Central memory CD8-positive, alpha-beta T cell (primary cell): ENCODE measurements at places on chromosomes 1 and 21.

GRCh38 chr1:206471415-206471801 is 1.1 kb downstream of the IKBKE start:
- no peak for DNase-seq

- no peak for DNase-seq
These were observed 65.7 kb downstream of the ST6GALNAC3 start for GRCh38 chr1:76140227-76140626.

- DNase-seq = no peak
These were observed 41.6 kb downstream of the PDE9A start for GRCh38 chr21:42694751-42695696.

GRCh38 chr1:65009176-65009575 is 42.8 kb upstream of the JAK1 start:
- DNase-seq = no peak

- DNase-seq = no peak
These were observed 43.2 kb downstream of the C1orf198 start for GRCh38 chr1:230824919-230825721.

- no peak for DNase-seq
These were observed 28.1 kb downstream of the PLXNA2 start for GRCh38 chr1:208216062-208216461.

GRCh38 chr1:153968408-153968807 is 706 bp downstream of the CREB3L4 start:
- DNase-seq = no peak

DNA sequence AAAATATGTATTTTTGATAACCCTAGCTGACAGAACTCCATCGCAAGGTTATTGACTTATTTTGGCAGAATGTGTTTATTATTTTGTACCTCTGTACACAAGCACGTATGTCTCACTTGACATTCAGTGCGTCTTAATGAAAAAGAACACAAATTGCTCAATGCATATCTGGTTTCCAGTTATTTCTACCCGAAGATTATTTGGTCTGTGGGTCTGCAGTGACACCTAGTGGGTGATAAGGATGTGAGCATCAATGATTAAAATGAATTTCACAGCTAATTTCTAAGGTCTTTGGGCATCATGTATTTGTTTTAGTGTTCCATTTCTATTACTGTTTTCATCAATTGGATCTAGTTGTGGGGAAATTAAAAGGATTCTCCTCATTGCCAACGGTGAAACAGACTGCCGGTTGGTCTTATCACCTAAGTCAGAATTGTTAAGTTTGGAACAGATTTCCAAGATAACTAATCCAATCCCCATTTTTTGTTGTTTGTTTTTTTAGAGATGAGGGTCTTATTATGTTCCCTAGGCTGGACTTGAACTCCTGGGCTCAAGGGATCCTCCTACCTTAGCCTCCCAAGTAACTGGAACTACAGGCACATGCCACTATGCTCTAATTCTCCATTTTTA is 13.9 kb downstream of the DDX20 start:
- DNase-seq = no peak

- no peak for DNase-seq
These were observed 221.4 kb upstream of the PKN2 start for GRCh38 chr1:88462488-88463261.

DNA sequence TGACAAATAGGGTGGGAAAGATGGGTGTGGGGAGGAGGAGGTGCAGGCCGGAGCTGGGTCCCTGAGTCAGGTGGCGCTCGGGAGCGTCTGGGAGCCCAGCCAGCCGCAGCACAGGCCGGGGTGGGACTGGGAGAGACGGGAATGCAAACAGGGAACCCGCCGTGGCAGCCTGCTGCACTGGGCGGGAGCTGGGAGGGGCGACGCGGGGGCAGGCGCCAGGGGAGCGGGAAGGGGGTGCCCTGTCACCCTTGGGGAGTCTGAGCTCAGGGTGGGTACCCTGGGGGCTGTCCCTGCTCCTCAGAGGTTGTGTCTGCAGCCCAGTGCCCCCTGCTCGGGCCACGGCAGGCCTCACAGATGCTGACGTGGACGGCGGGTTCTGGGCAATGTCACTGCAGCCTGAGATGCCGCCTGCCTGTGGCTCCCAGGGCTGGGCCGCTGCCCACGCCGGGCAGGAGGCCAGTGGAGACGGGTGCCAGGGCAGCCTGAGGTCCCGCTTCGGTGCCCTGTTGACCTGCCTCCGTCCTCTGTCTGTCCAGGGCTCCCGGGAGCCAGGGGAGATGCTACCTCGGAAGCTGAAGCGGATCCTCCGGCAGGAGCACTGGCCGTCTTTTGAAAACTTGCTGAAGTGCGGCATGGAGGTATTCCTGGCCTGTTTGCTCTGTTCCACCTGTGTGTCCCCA is 16.6 kb upstream of the LRRC3 start:
- no peak for DNase-seq

- no peak for DNase-seq
These were observed 692.2 kb downstream of the USP25 start for GRCh38 chr21:16421965-16422364.

DNA sequence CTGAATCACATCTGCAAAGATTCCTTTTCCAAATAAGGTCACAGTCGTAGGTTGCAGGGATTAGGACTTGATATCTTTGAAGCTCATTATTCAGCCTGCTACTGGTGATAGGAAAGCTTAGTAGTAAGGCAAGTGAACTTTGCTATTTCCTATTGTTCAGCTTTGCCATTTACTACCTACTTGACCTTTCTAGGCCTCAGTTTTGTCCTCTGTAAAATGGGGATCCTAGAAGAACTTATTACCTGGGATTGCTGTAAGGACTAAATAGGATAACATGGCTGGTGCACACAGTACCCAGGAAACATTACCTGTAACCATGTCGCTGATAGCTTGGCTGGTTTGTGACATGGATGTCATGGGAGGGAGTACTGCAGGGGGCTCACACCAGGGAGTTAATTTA is 24.5 kb downstream of the UMODL1 start:
- no peak for DNase-seq

GRCh38 chr1:233343262-233343661 is 15.7 kb downstream of the MAP3K21 start:
- no peak for DNase-seq

- DNase-seq = no peak
These were observed 31.0 kb downstream of the CC2D1B start for GRCh38 chr1:52334906-52335528.

- DNase-seq = no peak
These were observed 23.9 kb upstream of the ITLN2 start for GRCh38 chr1:160978510-160978927.

GRCh38 chr1:101996825-101997465 is at the start of gene OLFM3:
Gene OLFM3 (minus strand): TSS chr1:101996926.
- DNase-seq = no peak

DNA sequence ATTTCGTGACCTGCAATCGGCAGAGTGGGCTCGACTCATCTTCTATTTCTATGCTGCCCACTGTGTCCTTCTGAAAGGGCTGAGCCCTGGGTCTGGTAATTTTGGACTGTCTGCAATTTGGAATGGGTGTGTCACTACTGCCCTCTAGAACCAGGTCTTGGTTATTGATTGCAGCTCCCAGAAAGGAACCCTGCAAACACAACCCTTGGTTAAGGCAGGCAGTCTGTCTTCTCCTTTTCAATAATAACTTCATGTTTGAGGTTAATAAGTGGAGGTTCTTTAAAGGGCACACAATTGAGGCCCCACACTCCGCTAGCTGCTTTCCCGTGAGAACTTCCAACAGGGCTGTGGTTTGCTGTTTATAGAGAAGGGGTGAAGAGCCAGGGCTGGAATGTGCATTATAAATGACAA is 79.9 kb upstream of the LYST start:
- DNase-seq = no peak

DNA sequence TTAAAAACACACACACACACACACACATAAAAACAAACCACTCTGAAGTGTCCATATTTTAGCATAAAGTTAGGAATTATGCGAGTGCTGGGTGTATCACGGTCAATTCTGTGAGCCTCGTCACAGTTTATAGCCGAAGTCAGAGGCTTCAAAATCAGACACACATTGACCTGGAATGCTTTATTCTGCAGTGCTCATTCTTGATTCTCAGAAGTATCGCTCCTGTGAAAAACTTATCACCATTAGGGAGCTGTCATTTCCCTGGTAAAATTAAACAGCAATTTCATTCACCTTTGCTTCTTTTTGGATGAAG is 8.7 kb upstream of the IRF2BP2 start:
- DNase-seq = no peak

- no peak for DNase-seq
These were observed 254.4 kb upstream of the CSF3R start for GRCh38 chr1:36737038-36737555.

DNA sequence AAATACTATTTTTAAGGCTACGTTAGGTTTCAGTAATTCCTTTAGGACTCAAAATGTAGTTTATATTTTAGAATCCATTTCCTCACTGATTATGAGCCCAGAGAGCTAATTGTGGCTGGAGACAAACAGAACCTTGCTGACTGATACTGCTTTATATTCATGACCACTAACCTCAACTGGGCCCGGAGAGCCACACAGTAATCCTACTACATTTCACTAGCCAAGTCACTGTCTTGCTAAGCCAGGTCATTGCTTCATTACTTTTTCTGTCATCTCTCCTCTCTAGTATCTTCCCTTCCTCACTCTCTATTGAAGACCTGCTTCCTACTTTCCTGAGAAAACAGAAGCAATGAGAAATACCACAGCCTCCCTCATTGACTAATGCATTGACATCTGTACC is 24.7 kb downstream of the IL23R start:
- DNase-seq = no peak

GRCh38 chr1:234666761-234667160 is 56.8 kb upstream of the IRF2BP2 start:
- DNase-seq = no peak

DNA sequence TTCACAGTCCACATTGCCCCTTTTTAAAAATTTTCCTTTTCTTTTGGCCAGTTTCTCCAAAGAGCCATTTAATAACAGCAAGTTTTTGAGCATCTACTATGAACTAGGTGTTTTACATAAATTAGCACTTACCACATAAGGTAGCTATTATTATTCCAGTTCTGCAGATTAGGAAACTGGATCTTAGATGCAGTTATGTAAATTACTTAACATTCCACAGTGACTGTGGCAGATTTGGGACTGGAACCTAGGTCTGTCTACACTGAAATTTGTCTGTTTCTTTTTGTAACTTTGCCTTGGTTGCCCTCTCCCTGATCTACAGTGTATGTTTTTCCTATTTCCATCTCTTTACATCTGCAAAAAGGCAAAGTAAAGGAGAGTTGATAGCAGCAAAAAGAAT is 164.8 kb upstream of the ATP1B1 start:
- no peak for DNase-seq

DNA sequence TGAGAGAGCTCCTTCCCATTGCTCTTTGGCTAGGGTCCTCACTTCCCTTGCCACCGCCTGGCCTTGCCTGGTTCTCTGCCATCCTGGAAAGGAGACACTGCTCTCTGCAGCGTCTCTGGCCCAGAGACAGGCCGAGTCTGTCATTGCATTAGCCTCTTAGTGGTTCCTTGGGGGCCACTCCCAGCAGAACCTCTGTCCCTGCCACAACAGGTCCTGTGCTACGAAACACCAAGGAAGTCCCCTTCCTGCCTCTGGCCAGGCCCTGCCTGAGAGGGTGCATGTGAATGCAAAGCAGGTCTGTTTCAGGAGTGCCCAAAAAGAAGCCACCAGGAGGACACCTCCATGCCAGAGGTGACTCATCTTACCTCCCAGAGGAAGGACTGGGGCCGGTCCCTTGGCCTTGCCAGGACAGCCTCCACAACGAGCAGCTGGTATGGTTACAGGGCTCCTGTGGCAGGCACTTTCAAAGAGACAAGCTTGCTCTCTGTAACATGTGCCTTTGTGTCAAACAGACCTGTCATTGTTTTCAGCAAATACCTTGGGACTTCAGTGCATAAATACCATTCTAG is 59.6 kb downstream of the VPS26C start:
- DNase-seq = no peak

- no peak for DNase-seq
These were observed at the start of gene NKAIN1 for GRCh38 chr1:31239653-31240241. Gene NKAIN1 (minus strand): TSS chr1:31239887. CDS start chr1:31239547, 340 bp downstream.

DNA sequence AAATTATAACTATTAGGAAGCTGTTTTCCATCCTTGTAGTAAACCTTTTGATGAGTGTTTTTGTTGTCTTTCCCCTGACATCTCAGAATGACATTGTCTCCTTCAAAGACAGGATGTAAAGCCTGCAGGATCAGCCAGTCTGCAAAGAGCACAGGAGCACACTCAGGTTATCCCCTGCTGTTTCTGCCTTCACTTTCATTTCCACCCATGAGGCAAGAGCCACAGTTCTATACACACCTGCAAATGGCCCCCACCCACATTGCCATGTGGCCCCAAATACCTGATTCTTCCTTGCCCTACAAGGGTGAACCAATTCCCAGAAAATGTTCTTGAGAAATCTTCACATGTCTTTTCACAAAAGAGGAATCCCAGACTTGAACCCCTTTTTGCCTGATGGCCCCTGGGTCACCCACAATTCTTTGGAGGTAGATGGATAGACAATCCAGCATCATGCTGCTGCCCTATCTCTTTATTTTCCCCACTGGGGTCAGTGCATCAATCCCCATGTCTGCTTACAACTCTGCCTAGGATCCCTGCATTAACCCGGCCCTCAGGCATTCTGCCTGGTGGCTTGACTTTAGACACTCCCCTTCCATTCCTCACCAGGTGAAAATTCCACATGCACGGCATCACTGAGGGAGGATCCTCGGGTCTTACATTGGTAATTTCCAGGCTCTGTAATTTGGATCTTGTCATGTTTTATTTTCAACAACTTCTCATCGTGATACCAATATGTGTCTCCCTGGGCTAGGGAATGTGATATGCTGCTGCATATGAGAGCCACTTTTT is 2.6 kb downstream of the FCRL3 start:
- no peak for DNase-seq

GRCh38 chr21:45555557-45556301 is 13.5 kb upstream of the SLC19A1 start:
- DNase-seq = no peak

- DNase-seq = no peak
These were observed 5.7 kb downstream of the GSTM5 start for GRCh38 chr1:109717729-109718128.

DNA sequence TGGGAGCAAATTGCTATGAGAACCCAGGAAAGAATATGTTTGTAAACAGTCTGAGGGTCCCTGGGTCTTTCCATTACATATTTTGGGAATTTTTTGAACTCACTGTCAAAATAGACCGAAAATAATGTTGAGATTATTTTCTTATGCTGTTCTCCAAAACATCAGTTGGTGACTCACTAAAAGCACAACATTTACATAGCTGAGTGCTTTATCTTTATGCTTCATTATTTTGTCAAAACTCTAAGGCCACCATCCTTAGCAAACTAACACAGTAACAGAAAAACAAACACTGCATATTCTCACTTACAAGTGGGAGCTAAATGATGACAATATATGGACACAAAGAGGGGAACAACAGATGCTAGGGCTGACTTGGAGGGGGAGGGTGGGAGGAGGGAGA is 459.3 kb downstream of the ADGRL2 start:
- no peak for DNase-seq

DNA sequence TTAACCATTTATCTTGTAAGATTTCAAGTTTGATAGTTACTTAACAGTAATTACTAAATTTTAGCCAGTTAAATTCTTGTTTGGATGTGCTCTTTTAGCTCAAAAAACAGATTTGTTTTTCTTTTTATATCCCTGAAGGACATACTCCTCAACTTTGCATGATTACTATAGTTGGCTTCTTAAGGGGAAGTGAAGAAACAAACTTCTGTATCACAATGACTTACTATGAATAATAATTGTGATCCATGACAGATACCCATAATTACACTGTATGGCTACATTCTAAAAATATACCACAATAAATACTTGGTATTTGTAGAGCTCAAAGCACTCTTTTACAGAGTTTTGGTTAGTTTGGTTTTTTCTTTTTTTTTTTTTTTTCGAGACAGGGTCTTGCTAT is 55.8 kb downstream of the IARS2 start:
- no peak for DNase-seq
